Naive thymus-derived CD4-positive, alpha-beta T cell (primary cell): ENCODE measurements at places on chromosomes 11 and 22.

GRCh38 chr22:43230971-43231723, 44.2 kb upstream of the TTLL12 start:
- peak; percentile 70 for DNase-seq

GRCh38 chr11:79249295-79249993, 191.4 kb downstream of the TENM4 start:
- DNase-seq = no peak

- DNase-seq = no peak
Observed at GRCh38 chr11:20457001-20457799, 69.7 kb downstream of the PRMT3 start.

- no peak for DNase-seq
Observed at GRCh38 chr11:103453915-103454709, 344.9 kb downstream of the DYNC2H1 start.

DNA sequence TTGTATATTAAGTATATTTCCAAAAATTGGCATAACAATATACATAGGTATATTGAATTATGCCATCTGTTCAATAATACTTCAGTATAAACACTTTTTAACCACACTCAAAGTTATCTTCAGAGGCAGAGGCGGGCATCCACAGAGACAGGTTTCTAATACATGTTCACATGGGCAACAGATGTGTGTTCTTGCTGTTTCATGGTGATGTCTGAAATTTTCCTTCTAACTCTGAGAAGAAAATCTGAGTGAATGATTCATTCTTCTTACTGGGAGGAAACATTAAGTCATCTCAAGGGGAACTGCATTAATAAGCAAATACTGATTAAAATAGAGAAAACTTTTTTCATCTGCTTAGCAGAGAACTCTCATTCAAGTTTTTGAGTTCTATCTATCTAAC, 1074.5 kb downstream of the LRRC4C start:
- DNase-seq = no peak
